M059J (cell line): ENCODE measurements at places on chromosomes 5 and 9.

- no peak for DNase-seq
Measured at GRCh38 chr9:109378316-109378715, 57.5 kb upstream of the EPB41L4B start.

DNA sequence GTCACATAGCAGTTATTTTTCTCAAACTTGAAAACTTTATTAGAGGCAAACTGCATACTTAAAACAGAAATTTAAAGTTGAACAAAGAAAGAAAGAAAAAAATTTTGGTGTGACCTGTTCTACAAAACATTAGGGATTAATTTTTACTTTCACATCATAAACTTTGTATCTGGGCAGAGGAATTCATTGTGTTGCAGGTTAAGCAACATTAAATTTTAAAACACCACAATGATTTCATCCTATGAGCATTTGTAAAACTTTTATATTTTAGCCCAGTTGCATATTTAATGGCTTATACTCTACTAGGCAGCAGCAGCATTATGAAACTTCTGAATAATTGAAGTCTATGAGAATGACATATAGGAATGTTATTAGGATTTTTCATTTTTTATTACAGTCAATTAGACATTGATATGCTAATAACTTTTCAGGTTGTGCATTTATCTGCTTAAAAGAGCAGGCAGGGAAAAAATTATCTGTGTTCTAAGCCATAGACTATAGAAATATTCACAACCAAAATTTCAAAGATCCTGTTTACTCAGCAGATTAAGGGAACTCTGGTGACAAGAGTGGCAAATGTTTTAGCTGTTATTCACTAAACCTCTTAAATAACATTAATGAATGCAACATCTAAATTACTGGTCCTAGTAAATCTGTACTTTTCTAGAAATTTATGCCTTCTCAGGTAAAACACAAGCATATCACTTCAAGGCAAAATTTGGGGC is 1088.5 kb upstream of the CDH6 start:
- no peak for DNase-seq

- DNase-seq = peak; percentile 51
Measured at GRCh38 chr9:136482046-136482792, 621 bp downstream of the SEC16A start.

DNA sequence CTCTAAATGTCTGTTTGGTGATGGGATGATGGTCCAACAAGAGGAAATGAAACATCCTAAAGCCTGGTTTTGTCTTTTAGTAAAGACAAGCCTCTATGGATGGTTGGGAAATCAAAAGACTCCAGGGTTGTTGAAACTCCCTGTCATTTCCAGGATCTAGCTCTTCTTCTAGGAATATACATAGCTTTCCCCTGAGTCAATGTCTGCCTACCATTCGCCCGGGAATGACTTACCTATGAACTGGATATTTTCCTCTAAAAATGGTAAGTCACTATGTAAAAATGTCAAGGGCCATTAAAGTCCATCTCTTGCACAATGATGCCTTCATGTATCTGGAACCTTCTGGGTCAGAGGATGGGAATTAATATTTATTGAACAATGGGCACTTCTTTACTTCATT is 11.1 kb upstream of the KIF12 start:
- DNase-seq = peak; percentile 70

- no peak for DNase-seq
Measured at GRCh38 chr5:123035360-123035917, 1.1 kb downstream of the PPIC start.

DNA sequence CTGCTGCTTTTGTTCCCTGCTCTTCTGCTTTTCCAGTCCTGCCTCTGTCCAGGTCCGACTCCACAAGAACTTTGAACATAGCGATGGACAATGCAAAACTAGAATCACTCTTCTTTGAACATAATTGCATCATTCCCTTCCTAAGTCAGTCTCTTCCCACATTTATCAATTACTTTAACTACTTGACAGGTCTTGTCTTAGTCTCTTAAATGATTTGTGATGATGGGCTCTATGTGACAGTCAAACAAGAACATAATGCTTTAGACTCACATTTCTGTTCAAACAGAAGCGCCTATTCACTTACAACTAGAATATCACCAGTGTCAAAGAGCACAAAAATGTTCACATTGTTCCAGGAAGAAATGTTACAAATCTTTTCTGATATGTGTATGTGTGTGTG is 278.1 kb downstream of the SH3GL2 start:
- no peak for DNase-seq

DNA sequence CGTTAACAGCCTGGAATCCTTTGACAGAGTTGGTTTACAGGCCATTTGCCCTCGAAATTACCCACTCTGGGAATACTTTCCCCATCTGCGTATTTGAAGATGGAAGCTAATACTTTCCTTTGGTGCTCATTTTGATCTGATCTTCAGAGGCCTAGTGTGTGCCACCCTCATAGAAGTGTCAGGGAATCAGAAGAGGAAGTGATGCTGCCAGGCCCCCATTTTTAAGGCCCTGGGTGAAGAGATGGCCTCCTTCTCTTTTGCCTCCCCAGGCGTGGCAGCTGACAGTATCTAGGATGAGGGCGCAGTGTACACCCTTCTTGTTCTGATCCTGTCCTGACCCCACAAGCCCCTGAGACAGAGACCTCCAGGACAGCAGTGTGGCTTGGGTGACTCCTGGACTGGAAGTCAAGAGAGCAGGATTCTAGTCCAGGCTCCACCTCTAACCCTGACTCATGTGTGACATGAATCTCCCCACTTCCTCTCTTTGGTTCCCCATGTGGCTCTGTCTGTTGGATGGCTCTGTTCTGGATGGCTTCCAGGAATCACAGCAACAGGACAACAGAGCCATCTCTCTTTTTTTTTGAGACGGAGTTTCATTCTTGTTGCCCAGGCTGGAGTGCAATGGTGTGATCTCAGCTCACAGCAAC is 27.8 kb downstream of the CSF1R start:
- DNase-seq = peak; percentile 98

- DNase-seq = no peak
Measured at GRCh38 chr5:94623011-94623410, 4.5 kb downstream of the SLF1 start.

GRCh38 chr5:41882765-41883164 is 12.5 kb upstream of the OXCT1 start:
- no peak for DNase-seq

DNA sequence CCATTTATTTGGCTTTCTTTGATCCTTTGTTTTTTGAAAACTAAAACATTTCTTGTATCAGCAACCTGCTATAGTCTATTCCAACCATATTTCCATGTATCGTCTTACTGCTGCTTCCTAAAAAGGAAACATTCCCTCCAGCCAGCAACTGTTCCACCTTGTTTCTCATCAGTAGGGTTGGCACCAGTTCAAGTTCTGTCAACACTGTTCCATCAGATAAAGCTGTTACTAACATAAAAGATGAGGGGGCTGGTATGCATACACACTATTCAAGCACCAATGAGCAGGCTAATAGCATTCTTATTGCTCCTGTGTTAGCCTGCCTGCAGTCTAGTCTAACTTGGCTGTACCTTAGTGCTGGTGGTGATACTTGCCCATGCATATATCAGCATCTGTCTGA is 178.3 kb downstream of the CWC27 start:
- peak; percentile 37 for DNase-seq

GRCh38 chr9:111966861-111967291 is 70.3 kb downstream of the UGCG start:
- DNase-seq = peak; percentile 78

DNA sequence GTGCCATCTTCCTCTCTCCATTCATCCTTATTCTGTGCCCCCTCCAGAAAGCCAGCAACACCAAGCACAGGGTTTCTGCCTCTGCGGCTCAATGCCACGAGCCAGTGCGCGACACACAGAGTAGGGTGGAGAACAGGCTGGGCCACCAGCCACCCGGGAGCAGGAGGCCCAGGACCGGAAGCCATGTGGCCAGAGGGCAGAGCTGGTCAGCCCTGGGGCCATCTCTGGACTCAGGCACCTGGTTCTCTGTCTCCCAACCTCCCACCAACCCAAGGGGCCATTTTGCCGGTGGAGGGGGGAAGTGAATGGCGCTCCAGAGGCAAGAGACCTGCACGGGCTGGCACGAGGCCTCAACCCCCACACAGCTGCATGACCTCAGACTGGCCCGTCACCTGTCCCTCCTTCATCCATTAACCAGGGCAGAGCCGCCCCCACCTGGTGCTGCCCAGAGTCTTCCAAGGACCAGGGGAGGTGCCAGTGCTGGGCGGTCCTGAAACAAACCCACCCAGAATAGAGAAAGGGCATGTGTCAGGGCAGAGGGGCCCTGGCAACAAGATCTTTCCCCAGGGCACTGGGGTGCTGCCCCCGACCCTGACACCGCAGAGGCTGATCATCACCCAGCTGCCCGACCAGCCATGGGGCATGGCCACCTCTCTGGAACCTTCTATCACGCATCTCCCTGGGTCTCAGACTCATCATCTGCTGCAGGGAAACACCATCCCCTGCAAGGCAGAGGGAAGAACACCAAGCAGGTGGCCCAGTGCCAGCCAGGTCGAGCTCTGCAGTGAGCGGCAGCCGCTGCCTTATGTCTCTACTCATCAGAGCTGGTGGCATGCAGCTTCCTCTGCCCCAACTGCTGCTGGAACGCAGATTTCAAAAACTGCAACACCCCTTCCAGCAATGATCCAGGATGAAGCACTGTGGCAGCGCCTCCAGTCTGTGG is 11.9 kb downstream of the VAV2 start:
- no peak for DNase-seq

- DNase-seq = peak; percentile 63
Measured at GRCh38 chr9:132769906-132770769, 99.9 kb downstream of the GTF3C4 start.

DNA sequence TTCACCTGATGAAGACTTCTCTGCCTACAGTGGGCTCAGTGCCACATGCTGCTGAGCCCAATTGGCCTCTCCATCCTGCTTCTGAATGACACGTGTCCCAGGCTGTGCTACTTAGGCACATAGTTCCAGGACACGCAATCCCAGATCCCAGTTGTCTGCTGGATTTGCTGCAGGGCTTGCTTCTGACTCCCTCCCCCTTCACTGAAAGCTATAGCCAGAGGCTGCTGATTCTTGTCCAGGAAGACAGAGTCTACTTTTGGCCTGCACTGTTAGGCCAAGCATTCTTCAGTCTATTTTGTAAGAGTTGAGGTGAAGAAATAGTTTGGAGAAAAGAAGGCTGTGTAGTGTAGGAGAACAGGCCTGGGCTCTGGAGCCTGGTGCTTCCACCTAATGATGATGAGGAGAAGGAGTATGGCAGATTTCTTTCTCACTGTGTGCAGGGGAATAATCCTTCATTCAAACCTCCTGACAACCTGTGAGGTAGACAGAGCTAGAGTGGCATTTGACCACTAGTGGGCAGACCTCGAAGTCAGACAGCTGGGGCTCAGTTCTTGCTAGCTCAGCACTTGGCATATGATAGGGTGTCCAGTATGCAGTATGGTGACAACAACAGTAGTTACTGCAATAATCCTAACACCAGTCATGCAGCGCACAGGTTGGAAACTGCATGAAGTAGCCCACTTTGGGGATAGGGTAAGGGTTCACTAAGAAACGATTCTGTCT is 19.5 kb upstream of the ASPN start:
- DNase-seq = peak; percentile 50

GRCh38 chr9:86944796-86945727 is 2.2 kb downstream of the GAS1 start:
- peak; percentile 50 for DNase-seq

DNA sequence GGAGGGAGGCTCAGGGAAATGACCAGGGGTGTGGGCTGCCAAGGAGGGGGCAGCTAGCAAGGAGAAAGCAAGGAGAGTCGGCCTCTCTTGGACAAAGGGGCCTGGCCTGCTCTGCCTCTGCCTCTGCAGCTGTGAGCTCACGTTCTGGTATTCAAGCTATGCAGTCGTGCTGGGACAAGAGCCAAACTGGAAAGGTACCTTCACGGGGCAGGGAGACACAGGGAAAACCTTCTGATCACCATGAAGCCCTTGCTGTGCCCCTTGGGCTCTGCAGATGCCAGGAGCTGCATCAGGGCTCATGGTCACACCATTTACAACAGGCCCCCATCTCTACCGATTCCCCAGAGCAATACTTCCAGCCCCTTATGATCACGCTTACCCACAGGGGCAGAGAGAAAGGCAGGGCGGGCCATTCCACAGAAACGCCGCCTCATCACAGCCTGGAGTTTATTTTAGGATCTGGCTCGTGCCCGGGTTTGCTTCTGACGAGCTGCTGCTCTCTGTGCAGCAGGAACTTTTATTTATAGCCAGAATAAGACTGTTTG is 63.2 kb downstream of the PRRT1B start:
- peak; percentile 96 for DNase-seq

DNA sequence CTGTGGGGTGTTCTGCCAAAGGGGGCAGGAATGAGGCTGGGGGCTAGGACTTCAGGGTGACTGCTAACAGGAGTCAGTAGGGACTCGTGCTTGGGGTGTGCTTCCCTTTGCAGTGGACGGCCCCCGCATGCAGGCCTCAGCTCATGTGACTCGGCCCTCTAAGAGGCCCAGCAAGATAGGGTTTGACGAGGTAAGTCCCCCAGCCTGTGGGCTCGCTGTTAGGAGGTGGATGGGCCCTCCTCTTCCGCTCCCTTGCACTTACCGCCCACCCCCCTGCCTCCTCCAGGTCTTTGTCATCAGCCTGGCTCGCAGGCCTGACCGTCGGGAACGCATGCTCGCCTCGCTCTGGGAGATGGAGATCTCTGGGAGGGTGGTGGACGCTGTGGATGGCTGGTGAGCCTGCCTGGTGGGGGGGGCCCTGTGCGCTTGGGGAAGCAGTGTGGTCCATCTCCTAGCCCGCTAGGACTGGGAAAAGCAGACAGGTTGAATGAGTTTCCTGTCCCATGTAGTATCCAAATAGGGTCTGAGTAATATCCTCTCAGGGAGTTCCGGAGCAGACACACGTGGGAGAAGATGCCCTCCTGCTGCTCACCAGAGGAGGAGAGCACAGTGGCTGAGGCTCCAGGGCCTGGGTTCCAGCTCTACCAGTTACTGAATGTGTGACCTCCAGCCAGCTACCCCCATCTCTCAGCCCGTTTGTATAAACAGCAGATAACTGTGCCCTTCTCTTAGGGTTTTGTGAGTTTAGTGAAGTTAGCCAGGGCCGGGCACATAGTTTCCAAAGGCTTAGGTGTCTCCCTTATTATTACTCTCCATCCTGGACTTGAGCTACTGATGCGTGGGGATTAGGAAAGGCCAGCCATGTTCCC is 8.2 kb downstream of the CERCAM start:
- DNase-seq = no peak

GRCh38 chr5:14718778-14719177 is 54.3 kb downstream of the OTULIN start:
- no peak for DNase-seq

DNA sequence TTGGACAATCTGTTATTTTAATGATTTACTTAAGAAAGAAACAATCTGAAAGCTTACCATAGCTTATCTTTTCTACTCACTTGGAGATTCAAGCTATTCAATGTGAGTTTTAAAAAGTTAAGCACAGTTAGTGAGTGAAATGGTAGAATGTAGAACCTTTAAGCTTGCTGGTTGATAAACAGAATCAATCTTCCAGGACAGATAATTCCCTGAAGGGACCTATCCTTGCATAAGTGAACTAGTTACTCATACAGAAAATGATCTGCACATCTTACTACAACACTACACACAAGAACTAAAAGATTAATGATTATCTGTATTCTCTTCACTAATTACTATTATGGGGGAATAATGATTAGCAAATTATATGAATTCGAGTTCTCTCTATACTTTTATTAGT is 165.6 kb downstream of the PALM2AKAP2 start:
- DNase-seq = no peak

GRCh38 chr5:101811466-101811865 is 484.6 kb downstream of the SLCO4C1 start:
- no peak for DNase-seq
